ENCODE measurements at places on chromosomes 13 and 19.

- DNase-seq: no peak
Measured at GRCh38 chr13:106377931-106378662, 157.4 kb downstream of the EFNB2 start.

- no peak for DNase-seq
Measured at GRCh38 chr19:38152461-38153379, 71.3 kb downstream of the DPF1 start.

GRCh38 chr13:110706570-110707372 is 855 bp upstream of the CARS2 start:
- no peak for DNase-seq

DNA sequence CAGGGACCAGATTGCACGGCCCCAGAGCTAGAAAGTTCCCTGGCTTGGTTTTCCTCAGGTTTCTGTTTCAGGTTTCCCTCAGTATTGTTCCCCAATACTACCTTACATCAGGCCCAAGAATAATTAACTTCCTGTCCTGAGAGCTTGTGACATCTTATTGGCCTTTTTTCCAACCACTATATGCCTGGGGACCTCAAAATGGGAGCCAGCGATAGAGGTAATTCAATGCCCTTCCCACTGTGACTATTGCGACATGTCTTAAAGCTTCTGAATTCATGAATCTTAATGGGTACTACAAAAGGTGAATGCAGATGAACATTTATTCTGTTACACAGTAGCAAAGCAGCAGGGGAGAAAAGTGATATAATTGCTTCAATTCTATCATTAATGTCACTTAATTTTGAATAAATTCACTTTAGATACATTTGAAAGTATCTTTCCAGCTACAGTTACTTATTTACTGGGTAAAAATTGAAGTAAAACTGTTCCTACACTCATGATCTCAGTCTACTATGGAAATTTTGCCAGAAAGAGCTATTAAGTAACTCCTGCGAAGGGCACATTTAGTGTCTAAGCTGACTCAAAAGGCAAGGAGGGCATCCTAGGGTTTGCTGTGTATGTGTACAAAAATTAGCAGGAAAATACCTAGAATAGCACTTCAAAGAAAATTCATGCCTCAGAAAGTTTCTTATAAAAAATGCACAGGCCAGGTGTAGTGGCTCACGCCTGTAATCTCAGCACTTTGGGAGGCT is 4.1 kb downstream of the CRYL1 start:
- DNase-seq: no peak

GRCh38 chr19:13796301-13797057 is 1.2 kb downstream of the ZSWIM4 start:
- DNase-seq: no peak

- DNase-seq: no peak
Measured at GRCh38 chr13:46855166-46855565, 41.7 kb downstream of the HTR2A start.

DNA sequence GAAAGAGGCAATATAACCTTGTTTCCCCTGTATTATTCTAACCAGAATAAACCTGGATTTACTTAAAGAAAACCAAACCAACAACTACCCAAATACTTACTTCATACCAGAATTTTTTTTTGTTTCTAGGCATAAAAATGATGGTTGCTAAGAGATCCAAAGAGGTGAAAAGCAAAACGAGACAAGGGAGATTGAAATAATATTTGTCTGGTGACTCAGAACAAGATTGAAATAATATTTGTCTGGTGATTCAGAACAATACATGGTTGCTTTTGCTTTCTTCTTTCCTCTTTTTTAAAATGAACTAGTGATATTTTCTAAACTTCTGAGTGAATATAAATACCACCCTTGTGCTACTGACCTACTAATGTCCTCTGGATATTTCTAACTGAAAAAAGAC is 592.9 kb downstream of the KCTD12 start:
- no peak for DNase-seq

DNA sequence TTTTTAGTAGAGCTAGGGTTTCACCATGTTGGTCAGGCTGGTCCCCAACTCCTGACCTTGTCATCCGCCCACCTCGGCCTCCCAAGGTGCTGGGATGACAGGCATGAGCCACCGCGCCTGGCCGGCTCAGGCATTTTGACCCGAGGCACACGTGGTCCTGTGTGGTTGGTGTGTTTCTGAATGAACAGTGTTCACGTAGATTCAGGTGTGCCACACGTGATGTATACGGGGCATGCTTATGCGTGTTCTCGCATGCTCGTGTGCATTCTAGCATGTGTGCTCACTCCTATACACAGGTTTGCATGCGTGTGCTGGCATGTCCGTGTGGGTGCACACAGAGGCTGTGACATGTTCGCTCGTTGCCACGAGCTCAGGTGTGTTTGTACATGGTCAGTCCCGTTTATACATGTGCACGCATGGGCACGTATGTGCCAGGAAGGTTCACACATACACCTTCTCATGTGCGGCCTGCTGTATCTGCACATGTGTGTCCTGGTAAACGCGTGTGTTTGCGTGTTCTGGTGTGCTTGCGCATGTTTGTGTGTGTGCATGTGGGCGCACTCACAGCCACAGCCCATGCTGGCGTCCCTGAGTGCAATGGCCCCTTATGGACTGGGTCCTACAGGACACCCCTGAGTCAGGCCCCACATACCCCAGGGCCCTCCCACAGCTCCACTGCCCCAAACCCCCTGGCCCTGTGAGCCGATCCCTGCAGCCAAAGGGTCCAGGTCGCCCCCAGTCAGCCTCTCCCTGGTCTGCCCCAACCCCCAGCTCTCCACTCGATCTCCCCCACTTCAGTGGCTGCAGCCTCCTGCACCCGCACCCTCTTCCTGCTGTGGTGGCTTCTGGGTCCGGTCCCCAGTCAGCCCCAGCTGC is 20.6 kb upstream of the TCF3 start:
- DNase-seq: no peak

DNA sequence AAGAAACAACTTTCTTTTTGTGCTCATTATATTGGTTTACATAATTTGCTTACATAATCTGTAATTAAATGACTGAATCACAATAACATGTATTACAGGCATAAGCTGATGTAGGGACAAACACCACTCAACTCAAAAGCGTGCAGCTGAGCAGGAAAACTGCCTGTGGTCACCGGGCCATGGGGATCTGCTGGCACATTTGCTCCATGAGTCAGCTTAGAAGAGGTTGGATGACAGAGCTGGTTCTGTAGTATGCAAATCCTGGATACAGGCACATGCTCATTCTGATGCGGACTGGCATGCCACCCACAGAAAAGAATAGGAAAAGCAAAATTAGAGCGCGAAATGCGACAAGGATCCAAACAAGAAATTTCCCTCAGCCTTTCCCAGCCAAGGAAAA is 128.6 kb downstream of the USP12 start:
- no peak for DNase-seq

DNA sequence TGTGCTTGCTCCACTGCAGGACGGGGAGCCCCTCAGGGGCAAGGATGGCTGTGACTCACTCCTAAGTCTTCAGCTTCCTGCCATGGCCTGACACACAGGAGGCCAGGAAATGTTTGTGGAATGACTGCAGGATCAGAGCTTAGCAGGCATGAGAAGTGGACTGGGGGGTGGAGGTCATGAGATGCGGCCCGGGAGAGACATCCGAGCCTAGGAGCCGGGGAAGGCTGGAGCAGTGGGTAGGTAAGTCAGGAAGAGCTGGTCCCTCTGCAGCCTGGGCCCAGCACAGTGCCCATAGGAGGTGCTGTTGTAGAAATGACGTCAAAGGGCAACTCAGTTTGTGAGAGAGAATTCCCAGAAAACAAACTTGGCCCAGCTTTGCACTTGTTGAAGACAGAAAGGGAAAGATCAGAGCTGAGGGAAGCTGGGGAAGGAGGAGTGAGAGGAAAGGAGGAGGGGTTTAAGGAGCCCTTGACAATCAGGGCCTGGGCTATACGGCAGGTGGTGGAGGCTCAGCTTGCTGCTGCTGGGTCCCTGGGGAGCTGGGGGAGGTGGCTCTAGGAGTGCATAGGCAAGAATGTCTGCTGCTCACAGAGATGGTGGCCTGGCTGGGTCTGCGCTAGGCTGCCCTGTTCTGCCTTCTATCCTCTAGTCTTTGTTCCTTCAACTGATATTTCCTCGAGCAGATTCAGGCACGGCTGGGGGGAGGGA is 18.5 kb downstream of the POU2F2 start:
- no peak for DNase-seq

DNA sequence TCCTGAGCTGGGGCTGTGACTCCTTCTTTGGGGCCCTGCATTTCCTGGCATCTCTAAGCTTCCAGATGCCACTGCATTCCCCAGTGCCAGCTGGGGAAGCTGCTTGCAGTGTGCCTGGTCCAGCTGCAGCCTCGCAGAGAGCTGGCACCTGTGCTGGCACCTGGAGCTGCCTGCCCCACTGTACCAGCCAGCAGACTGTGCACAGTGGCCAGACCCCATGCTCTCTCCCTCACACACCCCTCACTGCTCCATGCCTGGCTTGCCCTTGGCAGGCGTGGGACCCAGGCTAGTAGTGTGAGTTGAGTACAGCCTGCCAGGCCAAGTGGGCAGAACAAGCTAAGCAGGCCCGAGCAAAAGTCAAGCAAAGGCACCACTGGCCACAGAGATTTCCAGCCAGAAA is 327.5 kb downstream of the NDFIP2 start:
- DNase-seq: no peak

DNA sequence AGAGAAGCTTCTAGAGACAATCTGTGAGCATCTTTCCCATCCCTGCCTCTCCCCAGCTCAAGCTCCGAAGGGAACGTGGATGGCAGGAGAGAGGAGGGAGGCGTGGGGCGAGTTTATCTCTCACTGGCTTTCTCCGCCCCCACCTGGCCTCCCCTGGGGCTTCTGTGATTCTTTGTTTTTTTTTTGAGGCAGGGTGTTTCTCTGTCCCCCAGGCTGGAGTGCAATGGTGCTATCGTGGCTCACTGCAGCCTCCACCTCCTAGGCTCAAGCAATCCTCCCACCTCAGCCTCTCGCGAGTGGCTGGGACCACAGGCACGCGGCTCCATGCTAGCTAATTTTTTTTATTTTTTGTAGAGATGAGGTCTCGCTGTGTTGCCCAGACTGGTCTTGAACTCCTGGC is 23.0 kb downstream of the EFNA2 start:
- no peak for DNase-seq

- no peak for DNase-seq
Measured at GRCh38 chr13:77002590-77003190, 10.8 kb downstream of the CLN5 start.

DNA sequence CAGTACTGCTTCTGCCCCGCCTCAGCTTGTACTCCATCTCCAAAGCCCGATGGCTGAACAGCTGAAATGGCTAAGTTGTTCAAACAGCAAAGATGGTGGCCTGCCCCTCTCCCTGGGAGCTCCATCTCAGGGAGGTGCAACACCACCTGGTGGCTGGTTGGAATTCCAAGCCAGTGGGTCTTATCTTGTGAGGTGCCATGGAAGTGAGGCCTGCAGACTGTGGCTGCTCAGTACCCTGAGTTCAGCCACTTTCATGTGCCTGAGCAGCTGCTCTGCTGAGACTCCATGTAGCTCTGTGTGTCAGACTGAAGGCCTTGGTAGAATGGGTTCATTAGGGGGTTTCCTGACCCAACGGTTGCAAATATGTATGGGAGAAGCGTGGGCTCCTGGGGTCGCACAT is 67.3 kb upstream of the SPRY2 start:
- no peak for DNase-seq

GRCh38 chr13:36887758-36888521 is 32.1 kb downstream of the SMAD9 start:
- DNase-seq: no peak

GRCh38 chr13:36979361-36980050 is 19.6 kb downstream of the ALG5 start:
- DNase-seq: no peak

DNA sequence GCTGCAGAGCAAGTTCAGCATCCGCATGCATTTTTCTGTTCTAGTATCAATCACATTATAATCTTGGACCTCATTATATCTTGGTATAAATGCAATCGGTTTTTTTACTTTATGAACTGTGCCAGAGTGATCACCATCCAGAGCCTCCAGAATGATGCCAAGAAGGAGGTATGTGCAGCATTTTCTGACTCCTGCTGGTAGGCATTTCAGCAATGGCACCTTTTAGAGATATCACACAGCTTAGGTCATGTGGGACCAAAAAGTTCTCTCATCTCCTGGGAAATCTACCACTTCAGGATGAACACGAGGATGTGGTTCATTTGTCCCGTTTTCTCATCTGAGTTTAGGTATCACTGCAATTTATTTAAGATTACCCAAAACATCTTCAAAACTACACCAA is 220.4 kb downstream of the VWA8 start:
- no peak for DNase-seq

DNA sequence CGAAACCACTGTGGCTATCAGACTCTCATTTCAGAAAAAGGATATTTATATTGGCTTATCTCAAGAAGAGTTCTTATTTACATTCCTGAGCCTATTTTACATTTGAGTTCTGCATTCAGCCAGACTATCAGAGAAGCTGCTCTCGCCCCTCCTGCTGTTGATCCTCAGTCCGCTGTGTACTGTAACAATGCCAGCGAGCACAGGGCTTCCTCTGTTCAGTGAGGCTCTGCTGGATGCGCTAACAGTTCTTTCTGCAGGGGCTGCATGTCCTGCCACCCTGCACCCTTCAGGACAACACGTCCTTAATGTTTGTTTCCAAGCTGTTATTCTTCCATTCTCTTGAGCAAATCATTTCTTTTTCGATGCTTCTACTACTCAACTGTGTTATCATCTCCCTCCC is 463.7 kb upstream of the SGCG start:
- no peak for DNase-seq

DNA sequence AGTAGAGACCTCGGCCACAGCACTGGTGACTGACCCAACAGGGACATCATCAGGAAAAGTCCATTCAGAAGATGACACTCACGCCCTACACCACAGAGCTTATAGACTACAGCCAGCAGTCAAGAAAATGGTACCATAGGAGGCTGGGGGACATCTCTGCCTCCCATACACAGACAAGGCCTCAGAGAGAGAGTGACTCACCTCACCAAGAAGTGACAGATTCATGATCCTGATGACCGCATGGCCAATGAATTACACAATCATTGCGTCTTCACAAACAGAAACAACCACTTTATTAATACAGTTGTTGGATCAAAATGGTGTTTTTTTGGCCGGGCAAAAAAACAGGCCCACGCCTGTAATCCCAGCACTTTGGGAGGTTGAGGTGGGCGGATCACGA is 260.8 kb upstream of the TSHZ3 start:
- no peak for DNase-seq

DNA sequence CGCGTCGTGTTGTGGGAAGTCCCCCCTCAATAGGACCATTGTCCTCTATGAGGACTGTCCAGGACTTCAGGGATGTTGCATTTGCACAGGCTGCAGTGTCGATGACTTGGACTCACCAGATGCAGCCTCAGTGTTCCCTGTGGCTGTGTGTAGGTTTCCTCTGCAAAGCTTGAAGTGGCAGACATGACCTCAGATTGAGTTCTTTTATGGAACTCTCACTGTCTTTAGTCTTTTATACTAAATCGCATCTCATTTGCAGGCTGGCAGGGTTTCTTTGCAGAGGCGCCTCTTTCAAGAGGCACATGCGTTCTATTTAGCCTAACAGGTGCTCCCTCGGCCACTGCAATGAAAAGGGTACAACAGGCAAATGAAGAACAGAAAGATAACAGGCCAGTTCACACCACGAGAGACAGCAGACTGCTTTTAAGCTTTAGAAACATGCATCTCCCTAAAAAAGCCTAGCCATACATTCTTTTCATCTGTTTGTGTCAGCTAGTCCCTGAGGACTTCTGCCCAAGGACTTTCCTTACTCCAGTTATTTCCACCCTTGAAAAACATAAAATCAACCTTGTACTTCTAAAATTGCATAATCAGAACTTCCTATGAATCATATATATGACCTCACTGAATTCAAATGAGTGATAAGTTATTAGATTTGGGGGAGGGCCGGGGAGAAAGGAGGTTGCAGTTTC is 118.4 kb downstream of the RAB20 start:
- DNase-seq: no peak

Measured in stimulated activated CD4-positive, alpha-beta T cell treated with anti-CD3 and anti-CD28 coated beads, Interleukin-2, amount 100 ng/mL, for 48 hours (primary cell).